Inflammatory macrophage (primary cell): ENCODE measurements at places on chromosomes 4 and X.

GRCh38 chr4:47639531-47639930 is 154.5 kb downstream of the ATP10D start:
- DNase-seq, result no peak

DNA sequence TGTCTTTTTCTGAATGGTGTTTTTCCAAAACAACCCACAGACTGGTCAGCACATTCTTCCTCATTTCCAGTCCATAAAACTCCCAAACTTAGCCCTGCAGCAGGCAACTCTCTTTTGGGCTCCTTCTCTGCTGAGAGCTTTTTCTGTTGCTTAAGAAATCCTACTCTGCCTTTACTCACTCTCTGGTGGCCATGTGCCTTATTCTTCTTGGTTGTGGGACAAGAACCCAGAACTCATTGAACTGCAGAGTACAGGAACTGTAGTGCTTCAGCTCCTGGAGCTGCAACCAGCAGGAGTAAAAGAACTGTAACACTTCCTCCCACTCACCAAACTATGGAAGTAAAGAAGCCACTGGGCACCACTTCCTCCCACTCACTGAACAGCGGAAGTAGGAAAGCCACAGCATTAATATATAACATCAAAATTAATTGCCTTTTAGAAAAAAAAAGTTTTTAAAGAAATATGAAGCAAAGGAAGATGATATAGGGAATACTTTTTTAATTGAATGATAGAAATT is 864.1 kb upstream of the PCDH10 start:
- no peak for DNase-seq

- peak; percentile 34 for DNase-seq
Measured at GRCh38 chr4:184649971-184650855, 675 bp downstream of the PRIMPOL start.

- DNase-seq, result no peak
Measured at GRCh38 chrX:135481696-135482179, 38.7 kb upstream of the INTS6L start.

DNA sequence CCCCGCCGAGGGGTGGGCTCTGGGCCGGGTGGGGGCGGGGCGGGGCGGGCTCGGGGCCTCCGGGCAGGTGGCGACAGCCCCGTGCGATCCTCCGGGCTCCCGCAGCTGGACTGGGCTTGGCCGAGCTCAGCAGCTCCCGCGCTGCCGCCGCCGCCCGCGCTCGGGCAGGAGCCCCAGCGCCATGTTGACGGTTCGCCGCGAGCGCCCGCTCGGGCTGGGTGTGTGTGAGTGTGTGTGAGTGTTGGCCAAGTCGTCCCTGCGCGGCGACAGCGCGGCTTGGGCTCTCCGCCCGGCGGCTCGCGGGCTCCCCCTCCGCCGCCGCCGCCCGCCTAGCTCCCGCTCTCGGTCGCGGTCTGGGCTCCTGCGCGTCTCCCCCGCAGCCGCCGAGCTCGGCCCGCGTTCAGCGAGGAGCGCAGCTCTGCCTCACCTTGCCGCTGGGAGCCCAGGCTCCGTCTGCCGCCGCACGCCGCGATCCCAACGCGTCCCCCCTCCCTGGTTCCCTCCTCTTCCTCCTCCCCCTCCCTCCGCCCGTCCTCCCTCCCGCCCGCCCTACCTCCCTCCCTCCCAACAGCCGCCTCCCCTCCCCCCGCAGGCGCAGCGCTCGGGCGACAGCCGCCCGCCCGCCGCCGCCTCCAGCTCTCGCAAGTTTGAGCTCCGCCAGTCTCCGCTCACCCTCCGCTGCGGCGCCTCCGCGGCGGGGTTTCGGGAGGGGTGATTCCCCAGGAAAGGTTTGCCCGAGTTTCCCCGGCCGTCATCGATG is at the start of gene BCOR:
Gene BCOR (minus strand): TSS at position 455 of the 760 bp plus-strand sequence. CDS start 20,029 bp downstream, outside the sequence.
- DNase-seq, result peak; percentile 33

DNA sequence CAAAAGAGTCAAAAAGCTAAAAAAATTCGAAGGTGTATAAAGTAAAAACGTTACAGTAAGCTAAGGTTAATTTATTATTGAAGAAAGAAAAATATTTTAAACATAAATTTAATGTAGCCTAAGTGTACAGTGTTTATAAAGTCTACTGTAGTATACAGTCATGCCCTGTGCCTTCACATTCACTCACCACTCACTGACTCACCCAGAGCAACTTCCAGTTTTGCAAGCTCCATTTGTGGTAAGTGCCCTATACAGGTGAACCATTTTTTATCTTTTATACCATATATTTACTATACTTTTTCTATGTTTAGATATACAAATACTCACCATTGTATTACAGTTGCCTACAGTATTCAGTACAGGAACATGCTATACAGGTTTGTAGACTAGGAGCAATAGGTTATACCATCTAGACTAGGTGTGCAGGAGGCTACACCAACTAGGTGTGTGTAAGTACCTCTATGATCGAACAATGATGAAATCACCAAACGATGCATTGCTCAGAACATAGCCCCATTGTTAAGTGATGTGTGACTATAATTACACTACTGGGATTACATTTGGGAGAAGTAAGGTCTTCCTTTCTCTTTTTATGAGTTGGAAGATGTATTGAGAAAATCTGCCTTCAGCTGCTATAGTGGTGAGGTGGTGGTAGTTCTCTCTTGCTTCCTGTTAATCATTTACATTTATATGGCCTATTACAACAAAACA is 27.2 kb downstream of the TMSB4X start:
- no peak for DNase-seq

DNA sequence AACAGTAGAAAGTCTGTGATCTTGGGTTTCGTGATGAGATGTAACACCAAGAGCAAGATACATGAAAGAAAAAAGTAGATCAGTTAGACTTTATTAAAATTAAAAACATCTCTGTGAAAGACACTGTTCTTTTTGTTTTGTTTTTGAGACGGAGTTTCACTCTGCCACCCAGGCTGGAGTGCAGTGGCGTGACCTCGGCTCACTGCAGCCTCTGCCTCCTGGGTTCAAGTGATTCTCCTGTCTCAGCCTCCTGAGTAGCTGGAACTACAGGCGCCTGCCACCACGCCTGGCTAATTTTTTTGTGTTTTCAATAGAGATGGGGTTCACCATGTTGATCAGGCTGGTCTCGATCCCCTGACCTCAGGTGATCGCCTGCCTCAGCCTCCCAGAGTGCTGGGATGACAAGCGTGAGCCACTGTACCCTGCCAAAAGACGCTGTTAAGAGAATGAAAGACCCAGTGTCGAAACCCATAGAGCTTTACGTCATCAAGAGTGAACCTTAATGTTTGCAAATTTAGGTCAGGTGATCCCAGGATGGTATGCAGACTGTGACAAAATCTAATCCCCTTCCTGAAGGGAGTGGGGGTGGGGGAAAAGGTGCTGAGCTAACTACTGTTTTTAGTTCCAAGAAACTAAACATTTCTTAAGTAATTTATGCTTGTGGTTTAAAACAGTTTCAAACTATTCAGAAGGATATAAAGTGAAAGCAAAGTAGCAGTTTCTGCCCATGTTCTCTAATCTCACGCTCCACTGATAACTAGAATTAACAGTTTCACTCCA is 8.0 kb downstream of the OFD1 start:
- DNase-seq, result peak; percentile 13

DNA sequence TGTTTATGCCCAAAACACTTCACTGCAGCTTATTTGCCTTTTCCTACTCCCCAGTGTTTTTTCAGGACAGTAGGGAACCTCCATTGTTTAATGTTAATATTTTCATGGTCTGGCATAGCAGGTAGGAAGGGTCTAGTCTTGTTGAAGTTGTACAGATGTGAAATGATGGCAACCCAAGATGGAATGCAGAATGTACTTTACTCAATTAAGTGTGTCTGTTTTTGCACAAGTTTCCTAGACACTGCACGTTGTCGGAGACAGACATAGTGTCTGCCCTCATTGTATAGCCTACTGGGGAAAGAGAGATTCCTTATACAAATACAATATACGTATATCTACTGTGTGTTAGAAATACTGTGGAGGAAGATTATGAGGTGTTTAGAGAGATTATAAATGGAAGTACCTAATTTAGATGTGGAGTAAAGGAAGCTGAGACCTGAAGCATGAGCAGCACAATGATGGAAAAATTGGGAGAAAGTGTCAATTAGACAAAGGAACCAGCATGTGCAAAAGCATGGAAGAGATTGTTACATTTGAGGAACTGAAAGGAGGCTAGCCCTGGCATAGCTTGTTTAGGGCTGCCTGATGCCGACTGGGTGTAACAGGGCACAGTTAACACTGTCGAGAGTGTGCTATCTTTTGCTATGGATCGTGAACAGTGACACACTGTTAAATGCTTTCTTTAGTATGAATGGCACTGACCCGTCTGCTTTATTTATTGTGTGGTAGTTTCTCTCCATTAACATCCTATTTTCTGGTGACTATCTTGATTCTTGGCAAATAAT is 18.4 kb downstream of the CPEB2 start:
- no peak for DNase-seq

GRCh38 chr4:87838890-87839591 is 6.3 kb downstream of the MEPE start:
- DNase-seq, result peak; percentile 48

DNA sequence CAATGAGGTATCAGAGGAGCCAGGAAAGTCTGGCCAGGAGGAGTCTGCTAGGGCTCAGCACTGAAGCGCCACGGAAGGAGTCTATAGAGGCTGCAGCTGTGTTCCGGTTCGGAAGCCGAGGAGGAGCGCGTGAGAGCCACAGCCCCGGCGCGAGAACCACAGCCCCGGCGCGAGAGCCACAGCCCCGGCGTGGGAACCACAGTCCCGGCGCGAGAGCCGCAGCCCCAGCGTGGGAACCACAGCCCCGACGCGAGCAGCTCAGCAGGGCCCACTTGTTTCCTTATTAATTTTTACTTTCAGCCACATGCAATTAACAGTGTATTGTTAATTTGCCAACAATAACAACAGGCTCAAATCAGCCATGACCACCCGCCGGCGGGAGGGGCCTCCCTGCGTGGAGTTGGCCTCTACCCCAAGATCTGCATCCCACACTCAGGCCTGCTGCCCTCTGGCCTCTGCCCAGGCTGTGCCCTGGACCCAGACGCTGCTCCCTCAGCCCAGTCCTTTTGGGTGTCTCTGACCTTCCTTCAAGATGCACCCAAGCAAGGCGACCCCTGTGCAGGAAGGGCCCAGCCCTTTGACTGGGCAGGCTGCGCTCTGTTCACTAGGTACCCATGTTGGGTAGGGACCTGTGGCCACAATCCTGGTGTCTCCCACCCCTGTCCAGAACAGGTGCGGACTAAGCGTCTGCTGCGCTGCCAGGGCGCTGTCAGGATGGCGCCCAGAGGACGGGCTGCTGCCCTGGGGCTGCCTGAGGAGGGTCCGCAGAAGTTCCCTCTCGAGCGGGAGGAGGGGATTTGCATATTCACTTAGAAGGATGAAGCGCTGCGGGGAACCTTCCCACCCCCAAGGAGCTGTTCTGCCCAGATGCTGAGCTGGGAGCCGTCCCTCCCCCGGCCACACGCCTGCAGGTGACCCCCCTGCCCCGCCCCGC is 113.8 kb downstream of the ADRA2C start:
- no peak for DNase-seq

- DNase-seq, result no peak
Measured at GRCh38 chrX:33183361-33183760, 28.0 kb downstream of the DMD start.

- no peak for DNase-seq
Measured at GRCh38 chr4:82802911-82803310, 4.3 kb upstream of the SCD5 start.
